ENCODE measurements at places on chromosomes 7 and 10. TPM values are rescaled to one million over a fixed set of nuclear protein-coding genes. Genes with fewer than 3 reads are reported as not detected.

- DNase-seq, result no peak
Observed at GRCh38 chr10:77034795-77035194, 602.8 kb downstream of the KCNMA1 start.

DNA sequence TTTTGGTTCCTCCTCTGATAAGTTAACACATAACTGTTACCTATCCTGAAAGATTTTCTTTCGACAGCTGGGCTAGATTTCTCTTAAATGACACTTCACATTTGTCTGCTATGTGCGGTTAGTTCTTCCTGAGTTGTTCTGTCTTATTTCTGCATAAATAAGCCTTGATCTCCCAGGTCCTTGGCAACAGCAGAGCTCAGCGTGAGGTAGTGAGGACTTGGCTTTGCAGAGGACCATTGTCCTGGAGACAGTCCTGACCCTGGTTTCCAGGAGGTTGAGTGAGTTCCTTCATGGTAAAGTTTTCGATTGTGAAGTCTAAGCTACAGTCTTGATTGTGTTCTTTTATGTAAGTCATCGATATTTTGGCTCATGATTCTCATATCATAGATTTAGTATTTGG is 23.7 kb downstream of the SND1 start:
- no peak for DNase-seq

GRCh38 chr10:99325281-99325680 is 3.9 kb upstream of the CNNM1 start:
- DNase-seq, result no peak

GRCh38 chr10:33055625-33056024 is 97.6 kb upstream of the ITGB1 start:
- no peak for DNase-seq

DNA sequence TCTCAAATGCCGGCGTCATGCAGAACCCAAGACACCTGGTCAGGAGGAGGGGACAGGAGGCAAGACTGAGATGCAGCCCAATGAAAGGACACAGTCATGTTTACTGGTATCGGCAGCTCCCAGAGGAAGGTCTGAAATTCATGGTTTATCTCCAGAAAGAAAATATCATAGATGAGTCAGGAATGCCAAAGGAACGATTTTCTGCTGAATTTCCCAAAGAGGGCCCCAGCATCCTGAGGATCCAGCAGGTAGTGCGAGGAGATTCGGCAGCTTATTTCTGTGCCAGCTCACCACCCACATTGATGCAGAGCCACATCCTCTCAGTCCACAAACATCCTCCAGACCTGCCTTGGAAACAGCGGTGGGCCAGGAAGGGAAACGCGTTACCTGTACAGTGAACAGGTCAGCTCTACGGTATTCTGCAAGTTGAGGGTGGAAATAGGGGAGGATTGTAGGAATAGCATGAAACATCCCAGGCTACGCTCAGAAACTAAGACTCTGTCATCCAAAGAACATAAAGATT is 133.1 kb upstream of the PRSS1 start:
- no peak for DNase-seq

DNA sequence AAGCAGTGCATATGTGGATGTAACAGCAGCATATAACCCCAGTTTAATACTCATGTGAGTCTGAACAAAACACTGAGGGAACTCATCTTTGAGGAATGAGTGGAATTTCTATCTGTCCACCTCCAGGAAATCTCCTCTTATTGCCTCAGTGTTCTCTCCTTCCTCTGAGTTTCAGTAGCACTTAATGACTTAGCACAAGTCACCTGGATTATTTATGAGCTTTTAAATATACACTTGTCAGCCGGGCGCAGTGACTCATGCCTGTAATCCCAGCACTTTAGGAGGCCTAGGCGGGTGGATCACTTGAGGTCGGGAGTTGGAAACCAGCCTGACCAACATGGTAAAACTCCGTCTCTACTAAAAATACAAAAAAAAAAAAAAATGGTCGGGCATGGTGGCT is 4.3 kb downstream of the LRRC20 start:
- no peak for DNase-seq

- no peak for DNase-seq
Observed at GRCh38 chr7:66871076-66871475, 49.9 kb upstream of the TMEM248 start.

DNA sequence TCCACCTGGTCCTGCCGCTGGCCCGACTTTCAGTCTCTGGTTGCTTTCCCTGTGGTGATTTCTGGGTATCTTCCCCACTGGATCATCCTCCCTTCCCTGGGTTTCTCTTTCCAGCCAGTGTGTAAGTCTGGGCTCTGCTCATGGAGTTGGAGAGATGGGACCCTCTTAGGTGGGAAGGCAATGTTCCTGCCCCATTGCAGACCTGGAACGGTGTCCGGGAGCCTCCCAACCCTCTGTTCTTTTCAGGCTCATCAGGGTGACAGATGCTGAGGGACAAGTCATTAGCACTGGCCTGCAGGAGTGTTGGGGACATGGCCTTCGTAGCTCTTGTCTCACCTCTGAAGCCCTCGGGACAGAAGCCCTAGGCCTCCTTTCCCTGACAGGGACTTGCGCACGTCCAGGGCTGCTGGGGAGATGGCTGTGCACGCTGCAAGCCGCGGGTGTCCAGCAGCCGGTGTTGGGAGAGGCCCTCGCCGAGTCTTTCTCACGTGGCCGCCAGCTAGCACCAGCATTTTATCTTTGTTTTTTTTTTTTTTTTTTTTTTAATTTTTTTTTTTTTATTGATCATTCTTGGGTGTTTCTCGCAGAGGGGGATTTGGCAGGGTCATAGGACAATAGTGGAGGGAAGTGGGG is 17.2 kb downstream of the ZNF783 start:
- DNase-seq, result no peak

Gene CTBP2
- total RNA-seq, result 44.2 TPM

- DNase-seq, result no peak
Observed at GRCh38 chr7:143417734-143418383, 9.2 kb upstream of the EPHA1 start.

- no peak for DNase-seq
Observed at GRCh38 chr7:11331128-11332102, 357.7 kb downstream of the PHF14 start.

- DNase-seq, result no peak
Observed at GRCh38 chr10:59887972-59888640, 18.2 kb downstream of the CCDC6 start.

DNA sequence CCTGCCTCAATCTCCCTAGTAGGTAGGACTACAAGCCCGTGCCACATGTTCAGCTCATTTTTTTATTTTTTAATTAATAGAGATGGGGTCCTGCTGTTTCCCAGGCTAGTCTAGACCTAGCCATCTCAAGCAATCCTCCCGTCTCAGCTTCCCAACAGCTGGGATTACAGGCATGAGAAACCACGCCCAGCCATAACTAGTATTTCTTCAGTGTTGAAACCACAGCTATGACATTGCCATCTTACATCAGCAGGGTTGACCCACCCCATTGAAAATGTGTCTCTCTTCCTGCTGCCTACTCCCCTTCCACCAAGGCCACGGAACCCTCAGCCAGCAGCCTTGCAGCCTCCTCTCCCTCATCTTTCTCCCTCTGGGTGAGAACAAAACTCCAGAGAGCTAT is 62.1 kb upstream of the ZNF746 start:
- no peak for DNase-seq

Gene EGFR
- total RNA-seq, result 31.1 TPM

DNA sequence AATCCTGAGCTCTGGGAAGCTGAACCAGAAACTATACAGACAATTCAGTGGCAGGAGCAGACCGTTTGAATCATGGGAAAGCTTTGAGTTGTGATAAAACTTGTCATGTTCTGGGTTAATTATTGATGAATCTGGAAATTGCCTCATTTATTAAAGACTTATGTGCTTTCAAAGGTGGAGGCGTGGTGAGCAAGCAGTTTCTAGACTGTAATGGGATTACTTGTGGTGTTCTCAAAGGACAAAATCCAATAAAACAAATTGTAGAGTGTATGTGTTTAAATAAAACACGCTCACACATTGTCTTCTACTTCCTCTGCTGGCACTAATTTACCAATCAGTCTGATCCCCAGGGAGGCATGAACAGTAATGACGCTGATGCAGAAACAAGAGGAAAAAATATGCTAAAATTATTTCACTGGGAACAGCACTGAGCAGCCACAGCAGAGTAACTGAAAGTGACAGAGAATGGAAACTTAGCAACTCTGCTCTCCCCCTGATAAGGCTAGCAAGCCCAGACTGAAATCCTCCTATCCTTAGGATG is 25.1 kb downstream of the PARD3 start:
- no peak for DNase-seq

Gene SERPINE1
- total RNA-seq, result 1.9 TPM

DNA sequence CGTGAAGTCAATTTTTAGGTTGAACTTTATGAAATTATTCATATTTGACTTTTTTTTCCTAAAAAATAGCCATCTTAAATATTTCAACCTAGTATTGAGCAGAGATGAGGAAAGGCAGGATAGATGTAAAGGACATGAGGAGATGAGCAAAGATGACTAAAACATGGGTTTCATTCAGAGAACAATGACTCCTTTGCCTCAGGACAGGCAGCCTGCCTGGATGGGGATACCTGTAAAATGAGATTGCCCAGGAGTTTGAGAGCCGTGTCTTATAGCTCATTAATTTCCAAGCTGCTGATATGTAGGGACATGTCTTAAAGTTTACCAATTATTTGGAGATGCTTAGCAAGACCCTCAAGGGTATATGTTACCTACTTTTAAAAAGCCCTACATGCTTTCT is 243.8 kb upstream of the MDFIC start:
- DNase-seq, result no peak

DNA sequence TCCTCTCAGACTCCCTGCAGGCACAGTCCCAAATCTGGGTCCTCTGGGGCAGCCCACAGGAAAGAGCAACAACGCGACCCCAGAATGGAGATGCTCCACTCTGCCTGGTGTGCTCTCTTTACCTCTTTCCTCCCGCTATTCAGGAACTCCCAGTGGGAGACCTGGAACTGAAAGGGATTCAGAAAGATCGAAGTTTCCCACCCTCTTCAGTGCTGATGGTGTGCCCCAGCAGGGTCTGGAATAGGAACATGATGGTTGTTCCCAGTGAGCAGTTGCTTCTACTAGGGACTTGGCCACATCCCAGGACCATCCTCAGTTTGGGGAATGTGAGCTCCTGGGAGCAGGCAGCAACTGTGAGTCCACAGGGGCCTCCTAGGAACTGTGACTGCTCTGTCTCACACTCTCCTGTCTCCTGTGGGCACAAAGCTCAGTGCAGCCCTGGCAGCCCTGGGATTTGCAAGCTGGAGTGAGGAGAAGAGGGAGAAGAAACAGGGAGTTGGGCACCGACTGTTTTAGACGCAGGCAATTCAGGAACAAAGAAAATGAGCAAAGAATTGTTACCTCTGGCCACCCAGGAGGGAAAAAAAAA is 17.9 kb downstream of the OR6V1 start:
- no peak for DNase-seq

- no peak for DNase-seq
Observed at GRCh38 chr10:113368666-113369364, 184.0 kb upstream of the HABP2 start.

- DNase-seq, result no peak
Observed at GRCh38 chr10:93406364-93407145, 75.6 kb downstream of the MYOF start.

DNA sequence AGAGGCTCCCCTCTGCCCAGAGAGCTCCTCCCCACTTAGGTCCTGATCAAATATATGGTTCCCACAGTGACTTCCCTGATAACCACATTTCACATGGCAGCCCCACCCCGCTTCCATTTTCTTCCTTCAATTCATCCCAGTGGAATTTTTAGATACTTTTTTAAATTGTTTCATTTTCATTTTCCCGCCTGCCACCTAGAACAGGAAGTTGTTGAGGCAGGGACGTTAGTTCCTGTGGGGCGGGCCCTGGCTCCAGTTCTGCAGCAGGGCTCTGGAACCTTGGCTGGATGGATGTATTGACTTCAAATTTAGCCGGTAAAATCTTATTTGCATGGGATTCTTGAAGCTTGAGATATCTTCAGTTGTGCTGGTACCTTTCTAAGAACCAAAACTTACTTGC is 226.6 kb downstream of the PAXIP1 start:
- DNase-seq, result no peak

DNA sequence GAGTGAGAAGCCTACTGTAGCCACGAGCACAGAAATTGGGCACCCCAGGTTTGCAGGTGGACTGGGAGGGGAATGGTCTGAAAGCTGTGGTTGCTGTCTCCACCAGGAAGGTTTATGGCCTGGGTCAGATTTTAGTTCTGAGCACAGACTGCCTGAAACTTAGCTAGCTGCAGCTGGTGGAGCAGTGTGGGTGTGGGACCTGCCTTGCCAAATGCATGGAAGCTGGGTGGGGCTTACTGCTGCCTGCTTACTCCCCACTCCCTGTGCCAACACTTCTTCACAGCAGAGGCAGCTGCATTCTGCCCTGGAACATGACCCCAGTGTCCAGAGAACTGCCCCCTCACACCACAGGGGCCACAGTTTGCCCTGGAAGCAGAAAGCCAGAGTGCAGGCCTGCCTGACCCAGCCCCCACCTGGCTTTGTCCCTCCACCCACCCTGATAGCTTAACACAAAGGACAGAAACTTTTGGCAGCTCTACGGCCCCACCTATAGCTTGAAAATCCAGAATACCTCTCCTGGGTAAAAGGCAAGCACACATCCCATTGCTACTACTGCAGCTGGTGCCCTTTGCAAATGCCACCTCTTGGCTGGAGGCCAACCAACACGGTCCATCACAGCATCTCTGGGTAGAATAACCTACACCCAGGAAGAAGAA is 281.6 kb downstream of the AGMO start:
- no peak for DNase-seq

Gene SMKR1
- 2.9 TPM for total RNA-seq

DNA sequence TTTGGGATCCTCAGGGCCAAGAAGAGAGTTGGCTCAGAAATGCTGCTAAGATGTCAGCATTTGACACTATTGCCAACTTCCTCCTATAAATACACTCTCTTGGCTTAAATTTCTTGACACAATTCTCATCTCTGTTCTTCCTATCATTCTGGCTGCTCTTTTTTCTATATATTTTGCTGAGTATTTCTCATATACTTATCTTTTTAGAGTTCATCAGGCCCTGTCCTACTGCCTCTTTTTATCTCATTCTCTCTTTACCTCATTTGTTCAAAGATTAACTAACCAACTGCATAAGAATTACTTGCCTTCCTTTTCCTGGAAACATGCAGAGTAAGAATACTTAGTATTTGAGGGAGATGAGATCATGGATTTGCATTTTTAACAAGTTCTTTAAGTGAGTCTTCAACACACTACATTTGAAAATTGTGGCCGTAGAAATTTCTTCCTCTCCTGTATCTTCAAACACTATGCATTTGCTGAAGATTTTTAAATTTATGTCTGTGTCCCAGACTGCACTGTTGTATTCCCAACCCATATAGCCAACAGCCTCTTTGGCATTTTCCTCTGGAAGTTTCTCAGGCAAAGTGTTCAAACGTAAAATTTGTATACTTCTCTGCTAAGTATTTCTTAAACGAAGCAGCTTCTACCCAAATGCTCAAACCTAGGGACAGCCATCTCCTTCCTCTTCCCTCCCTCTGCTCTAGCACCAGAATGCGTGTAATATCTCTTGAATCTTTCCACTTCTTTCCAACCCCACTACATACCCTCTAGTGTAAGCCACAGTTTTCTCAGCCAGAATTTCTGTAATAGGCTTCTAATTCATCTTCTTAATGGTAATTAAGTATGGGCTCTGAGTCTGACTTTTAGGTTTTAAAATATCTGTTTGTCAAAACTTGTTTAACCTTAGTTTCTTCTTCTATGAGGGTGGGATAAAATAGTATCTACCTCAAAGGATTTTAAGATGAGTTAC is 35.5 kb downstream of the ARL4A start:
- no peak for DNase-seq

- DNase-seq, result peak; percentile 79
Observed at GRCh38 chr7:104650991-104651640, 322.7 kb downstream of the LHFPL3 start.

Gene PSD
- 39.6 TPM for total RNA-seq

All from spinal cord (tissue), 10 donors.